ENCODE measurements at places on chromosomes 2 and 18.
A peak's percentile ranks its signal among the peaks of the same experiment; 100 is the strongest.

- no peaks in the 10 kb centered on the region for H3K36me3 ChIP-seq
- peaks cover 34% of the 10 kb centered on the region for H3K4me1 ChIP-seq
- H3K4me3 ChIP-seq: no peak overlapping the region
- no peaks in the 10 kb centered on the region for H3K27me3 ChIP-seq
- peak overlapping the region; percentile 77 for H3K27ac ChIP-seq
Observed at GRCh38 chr18:70385474-70385873, 96.6 kb downstream of the SOCS6 start.

DNA sequence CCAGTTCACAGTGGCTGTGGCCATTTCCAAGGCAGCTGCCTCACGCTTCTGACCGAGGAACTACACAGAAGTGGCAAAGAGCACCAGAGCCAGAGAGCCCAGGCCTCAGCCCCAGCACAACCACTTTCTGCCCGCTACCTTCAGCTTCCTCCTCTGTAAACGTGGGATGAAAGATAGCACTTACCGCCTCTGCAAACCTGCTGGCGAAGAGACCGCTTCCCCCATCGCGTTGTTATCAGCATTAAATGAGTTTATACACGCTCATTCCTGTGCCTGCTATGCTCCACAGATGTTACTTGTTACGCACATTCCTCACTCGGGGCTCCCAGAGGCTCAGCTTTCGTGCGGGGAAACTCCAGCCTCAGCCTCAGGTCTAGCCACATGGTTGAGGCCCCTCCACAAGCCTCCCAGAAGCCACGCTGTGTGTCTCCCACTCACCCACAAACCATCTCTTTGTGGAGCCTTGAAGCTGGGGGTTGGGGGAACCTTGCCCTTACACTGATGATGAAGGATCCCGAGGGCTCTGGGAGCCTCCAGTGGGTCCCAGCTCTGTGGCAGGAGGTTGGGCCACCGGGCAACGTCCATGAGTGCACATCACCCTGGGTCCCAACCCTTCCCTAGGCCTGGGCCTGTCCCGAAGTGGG, 63.3 kb upstream of the SMAD7 start:
- DNase-seq: peak; percentile 28
- peaks cover 22% of the 10 kb centered on the region for H3K4me1 ChIP-seq
- H3K4me3 ChIP-seq: no peak overlapping the region
- no peaks in the 10 kb centered on the region for H3K36me3 ChIP-seq
- no peaks in the 10 kb centered on the region for H3K27me3 ChIP-seq
- no peak overlapping the region for H3K27ac ChIP-seq

- no peak overlapping the region for H3K4me3 ChIP-seq
- H3K36me3 ChIP-seq: no peaks in the 10 kb centered on the region
- no peak for DNase-seq
- no peaks in the 10 kb centered on the region for H3K27me3 ChIP-seq
- H3K27ac ChIP-seq: no peak overlapping the region
Observed at GRCh38 chr2:145598434-145598833, 1078.5 kb upstream of the ZEB2 start.

DNA sequence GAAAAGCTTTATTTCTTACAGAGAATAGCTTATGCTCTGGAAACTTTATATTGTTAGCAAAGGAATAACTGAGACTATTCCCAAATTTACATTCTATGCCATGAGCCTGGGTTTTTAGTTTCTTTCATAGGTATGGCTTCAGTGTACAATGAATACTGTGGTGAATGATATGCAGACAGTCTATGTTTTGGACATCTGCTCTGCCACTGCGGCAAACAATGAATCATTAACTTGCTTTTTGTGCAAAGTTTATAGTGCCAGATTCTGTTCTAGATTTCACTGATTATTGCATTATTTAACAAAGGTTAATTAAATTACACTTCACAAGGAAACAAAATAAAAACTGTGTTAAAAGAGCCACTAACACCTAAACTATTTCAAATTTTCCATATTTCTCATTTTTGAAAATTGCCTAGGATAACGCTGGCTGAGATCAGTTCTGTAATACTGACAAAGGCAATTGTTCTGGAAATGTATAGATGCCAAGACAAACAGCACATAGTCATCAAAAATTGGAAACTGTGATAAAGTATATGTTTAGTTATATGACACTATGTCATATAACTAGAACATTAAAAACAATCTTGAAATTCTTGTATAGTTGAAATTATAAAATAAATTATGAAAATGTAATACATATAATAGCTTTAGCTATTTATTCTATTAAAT, 74.7 kb downstream of the ITSN2 start:
- H3K27ac ChIP-seq: no peak overlapping the region
- H3K4me1 ChIP-seq: no peaks in the 10 kb centered on the region
- no peaks in the 10 kb centered on the region for H3K27me3 ChIP-seq

DNA sequence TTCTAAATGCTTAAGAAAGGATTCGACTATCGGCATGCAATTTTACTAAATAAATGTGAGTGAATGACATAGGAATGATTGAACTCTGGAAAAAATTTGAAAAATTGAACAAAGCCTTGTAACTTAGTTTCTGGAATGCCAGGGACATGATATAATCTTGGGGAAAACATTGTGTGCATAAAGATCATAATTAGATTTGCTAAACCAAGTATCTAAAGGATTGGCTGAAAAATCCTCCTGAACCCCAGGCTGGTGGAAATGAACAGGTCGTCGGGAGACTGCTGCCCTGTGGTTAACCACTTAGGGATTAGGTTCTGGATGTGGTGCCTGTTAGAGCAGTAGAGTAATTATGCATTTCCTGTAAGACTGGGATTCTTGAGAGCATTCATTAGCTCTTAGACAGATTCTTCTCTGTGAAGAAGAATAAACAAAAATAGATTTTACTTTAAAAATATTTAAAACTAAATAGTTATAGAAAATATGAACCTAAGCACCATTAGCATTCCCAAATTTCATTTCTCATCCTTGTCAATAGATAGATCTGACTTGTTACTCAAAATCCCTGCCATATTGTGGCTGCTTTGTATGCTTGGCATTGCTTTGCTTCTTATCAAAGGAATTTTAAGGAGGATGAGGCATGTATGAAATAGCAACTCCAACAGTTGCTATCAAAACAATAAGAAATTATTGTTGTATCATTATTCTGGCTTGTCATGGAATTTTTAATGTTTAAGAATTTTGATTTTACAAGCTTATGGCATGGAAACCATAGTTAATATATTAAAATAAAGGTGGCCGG, 55.9 kb downstream of the LYPD6B start:
- H3K27me3 ChIP-seq: no peaks in the 10 kb centered on the region
- 0 out of 2 replicates have a peak, but pooled peaks cover 10% of the 10 kb centered on the region for H3K36me3 ChIP-seq
- H3K27ac ChIP-seq: no peak overlapping the region
- DNase-seq: no peak
- no peak overlapping the region for H3K4me3 ChIP-seq
- H3K4me1 ChIP-seq: peaks cover 12% of the 10 kb centered on the region

- peaks cover 93% of the 10 kb centered on the region for H3K27me3 ChIP-seq
- no peak overlapping the region for H3K4me3 ChIP-seq
- no peak overlapping the region for H3K27ac ChIP-seq
- no peaks in the 10 kb centered on the region for H3K4me1 ChIP-seq
- DNase-seq: no peak
- H3K36me3 ChIP-seq: no peaks in the 10 kb centered on the region
Observed at GRCh38 chr18:78582181-78582709, 397.4 kb upstream of the SALL3 start.
